NCI-H1092 (cell line): ENCODE measurements at places on chromosomes 11 and 22.

DNA sequence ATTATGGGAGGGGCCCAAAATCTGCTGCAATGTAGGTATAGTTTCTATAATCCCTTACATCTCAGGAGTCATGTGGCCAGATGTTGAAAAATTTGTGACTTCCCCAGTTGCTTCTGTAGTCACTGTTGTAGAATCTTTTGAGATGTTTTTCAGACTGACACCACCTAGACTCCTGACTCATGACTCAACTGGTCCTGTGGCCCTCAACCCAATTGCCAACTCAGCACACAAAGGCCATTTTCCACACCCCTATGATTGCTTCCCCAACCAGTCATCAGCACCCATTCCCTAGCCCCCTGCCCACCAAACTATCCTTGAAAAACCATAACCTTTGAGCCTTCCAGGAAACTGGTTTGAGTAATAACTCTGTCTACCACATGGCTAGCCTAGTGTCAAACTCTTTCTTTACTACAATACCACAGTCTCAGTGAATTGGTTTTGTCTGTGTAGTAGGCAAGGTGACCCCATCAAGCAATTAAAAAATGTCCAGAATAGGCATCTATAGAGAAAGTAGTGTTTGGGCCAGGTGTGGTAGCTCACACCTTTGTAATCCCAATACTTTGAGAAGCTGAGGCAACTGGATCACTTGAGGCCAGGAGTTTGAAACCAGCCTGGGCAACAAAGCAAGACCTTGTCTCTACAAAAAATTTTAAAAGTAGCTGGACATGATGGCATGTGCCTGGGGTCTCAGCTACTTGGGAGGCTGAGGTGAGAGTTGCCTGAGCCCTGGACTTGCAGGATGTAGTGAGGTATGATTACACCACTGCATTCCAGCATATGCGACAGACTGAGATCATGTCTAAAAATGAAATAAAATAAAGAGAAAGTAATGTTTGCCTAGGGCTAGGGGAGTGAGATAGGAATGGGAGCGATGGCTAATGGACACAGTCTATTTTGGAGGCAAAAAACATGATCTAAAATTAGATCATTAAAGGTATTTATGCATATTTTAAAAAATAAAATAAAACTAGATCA, 24.1 kb upstream of the FEZ1 start:
- no peak for DNase-seq

DNA sequence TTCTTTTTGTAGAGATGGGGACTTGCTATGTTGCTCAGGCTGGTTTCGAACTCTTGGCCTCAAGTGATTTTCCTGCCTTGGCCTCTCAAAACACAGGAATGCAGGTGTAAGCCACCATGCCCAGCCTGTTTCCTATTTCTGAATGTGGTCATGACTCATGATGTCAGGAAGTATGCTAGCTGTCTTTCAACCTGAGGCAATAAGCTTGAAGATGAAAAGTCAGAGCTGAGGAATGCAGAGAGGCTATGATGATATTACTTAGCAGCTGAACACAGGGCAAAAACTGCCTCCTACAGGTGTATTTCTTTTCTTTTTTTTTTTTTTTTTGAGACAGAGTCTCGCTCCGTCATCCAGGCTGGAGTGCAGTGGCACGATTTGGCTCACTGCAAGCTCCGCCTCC, 9.0 kb upstream of the NUCB2 start:
- DNase-seq = no peak

DNA sequence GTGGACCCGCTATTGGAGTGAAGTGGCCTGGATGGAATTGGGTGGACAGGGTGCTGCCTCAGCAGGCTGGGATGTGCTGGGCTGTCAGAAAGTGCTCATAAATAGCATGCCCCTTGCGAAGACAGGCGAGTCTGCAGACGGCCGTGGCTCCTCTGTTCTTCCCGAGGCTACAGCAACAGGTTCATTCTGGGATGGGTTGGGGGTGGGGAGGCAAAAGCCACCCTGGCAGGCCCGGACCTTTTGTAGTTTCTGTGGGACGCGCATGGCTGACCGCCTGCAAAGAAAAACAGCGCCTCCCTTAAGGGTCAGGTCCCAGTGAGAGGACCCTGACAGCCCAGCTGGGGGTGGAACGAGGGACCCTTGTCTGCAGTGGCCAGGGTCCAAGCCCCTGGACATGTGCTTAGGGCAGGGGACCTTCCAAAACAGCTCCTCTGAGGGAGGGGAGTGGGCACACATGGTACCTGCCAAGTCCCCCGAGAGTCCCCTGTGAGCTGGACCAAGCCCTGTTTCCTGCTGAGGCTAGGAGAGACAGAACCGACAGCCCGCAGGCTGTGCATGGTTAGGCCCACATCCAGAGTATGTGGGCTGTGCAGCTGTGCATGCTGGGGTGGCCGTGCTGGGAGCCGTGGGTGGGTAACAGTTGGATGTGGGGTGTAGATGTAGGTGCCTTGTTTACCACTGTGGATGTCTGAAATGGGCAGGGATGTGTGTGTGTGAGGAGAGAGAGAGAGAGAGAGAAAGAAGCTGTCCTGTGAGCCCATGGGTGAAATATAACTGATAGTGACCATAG, at the start of gene CRYBB3:
CRYBB3 (plus strand) TSS at position 128 of the 790 bp plus-strand sequence. CDS start 1,539 bp downstream, outside the sequence.
- no peak for DNase-seq

- no peak for DNase-seq
Measured at GRCh38 chr11:101127197-101127698, 2.4 kb downstream of the PGR start.

- DNase-seq = peak; percentile 11
Measured at GRCh38 chr22:35021161-35021560, 44.8 kb upstream of the ISX start.

- no peak for DNase-seq
Measured at GRCh38 chr22:17540481-17540880, 22.8 kb upstream of the SLC25A18 start.

DNA sequence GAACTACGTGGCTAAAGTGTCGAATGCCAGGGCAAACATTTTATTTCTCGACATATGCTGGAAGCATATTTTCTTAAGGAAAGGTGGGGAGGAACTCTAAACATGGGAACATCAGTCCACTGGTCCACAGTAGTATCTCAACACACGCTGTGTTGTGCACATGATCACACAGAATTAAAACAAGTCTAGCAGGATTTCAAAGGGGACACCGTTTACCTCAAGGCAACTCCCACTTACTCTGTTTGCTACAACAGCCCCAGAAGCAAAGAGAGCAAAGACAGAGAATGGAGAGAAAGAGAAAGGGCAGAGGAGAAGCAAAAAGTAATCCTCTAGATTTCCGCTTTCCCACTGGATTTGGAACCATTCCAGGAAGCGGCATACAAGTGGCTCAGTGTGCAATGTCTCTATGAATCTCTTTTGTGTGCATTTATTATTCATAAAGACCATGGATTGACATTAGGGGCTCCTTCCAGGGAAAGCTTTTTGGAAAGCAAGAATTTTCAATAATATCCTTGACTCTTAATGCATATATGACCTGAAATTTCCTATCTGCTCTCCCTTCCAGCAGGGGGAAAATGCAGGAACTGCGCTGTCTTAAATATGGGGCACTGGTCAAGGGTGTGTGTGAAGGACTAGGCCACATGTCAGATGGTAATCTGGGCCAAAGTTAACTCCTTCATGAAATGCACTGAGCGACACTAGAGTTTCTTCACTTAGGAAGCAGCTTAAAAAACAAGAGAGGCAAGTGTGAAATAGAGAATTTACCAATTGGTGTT, 34.8 kb upstream of the CCDC34 start:
- DNase-seq = no peak

GRCh38 chr11:74822170-74822569, 73.5 kb downstream of the RNF169 start:
- DNase-seq = no peak

DNA sequence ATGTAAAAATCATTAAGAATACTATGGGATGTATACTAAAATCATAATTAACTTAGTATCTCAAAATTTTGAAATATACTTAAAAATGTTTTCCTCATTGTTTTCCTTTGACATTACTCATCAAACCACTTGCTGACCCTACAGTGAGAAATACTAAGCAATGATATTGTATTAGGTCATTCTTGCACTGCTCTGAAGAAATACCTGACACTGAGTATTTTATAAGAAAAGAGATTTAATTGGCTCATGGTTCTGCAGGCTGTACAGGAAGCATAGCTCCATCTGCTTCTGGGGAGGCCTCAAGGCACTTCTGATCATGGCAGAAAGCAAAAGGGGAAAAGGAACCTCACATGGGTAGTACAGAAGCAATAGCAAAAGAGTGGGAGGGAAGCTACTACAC, 950.9 kb upstream of the CHORDC1 start:
- no peak for DNase-seq

- no peak for DNase-seq
Measured at GRCh38 chr22:41487037-41487935, 18.4 kb downstream of the ACO2 start.

DNA sequence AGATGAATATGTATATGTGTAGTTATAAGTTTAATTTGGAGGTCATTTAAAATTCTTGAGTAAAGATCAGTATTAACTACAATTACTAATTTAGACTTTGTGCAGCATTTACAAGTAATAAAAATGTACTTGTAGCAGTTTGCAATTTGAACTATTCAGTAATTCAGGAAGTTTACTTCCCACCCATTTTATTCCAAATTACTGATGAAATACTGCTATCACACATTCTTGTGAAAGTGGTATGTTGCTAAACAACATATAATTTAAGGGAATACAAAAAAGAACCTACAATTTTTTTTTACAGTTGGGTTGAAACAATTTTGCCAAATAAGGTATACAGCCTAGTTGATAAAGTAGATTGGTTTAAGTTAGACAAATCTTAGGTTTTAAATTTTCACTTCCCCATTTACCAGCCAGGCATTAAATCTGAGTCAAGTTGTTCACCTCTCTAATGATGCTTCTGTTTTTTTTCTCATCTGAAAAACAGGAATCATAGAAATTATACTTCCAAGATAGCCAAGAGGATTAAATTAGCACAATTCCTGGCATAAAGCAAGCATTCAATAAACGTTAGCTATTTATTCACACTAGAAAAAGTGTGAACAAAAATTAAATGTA, 45.3 kb downstream of the ZBTB44 start:
- DNase-seq = no peak

- DNase-seq = no peak
Measured at GRCh38 chr11:131546218-131546895, 175.9 kb downstream of the NTM start.

DNA sequence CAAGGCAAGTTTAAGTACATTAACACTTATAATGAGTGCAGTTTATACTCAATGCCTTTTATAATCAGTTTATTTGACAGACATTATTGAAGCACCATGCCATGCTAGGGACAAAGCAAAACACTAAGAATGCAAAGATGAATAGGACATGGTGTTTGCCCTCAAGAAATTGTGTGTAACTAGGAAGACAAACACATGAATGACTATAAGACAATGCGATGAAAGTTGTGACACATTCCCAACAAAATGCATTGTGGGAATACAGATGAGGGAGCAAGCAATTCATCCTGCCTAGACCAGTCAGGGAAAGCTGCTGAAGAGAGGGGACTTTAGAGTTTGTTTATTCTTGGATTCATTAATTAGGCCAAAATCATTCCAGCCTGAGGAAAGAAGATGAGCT, 133.8 kb upstream of the TRPC6 start:
- DNase-seq = no peak

- DNase-seq = no peak
Measured at GRCh38 chr11:119476666-119477331, 53.8 kb upstream of the THY1 start.

DNA sequence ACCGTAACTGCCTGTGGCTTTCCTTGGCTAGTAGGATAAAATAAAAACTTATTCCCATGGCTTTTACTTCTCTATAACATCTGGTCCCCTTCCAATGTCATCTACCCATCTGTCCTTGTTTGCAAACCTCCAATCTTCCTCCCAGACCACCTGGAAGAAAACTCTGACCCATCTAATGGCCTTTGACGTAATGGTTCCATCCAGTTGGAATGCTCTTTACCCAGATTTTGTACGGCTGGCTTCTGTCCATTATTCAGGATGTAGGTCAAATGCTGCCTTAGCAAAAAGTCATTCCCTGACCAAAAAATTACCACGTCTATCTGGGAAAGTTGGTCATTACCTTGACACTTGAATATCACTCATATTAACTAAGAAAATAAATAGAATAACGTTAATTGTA, 577.9 kb upstream of the ANO5 start:
- no peak for DNase-seq

DNA sequence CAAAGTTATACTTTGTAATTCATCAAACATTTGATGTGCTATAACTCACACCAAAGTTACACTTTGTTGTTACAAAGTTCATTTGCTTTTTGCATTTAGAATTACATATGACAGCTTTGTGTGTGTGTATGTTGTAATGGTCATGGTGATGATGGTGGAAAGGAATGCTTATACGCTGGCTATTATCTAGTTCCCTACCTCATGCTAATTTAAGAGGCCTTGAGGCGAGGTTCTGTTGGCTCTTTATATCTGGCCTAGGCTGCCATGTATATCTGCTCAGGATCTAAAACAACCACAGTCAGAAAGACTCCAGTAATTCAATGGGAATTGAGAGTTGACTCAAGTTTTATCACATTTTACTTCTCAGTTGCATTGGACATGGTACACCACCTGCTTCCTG, 123.4 kb downstream of the SLC17A6 start:
- DNase-seq = no peak

DNA sequence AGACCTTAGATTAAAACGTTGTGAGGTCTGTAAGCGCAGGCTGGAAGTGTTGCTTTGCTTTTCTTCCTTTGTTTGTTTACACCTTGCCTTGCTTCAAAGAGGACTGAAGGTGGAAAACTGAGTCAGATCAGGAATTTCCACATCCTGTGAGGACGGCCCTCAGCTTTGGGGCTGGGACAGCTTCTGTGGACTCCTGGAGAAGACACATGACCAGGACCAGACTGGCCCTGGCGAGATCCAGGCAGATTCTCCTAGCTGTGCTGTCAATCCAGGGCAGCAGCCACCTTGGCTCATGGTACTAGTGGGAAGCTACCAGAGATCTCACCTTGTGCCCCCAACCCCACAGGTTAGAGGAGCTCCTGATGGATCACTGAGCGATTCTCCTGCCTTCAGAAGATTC, 1461.9 kb downstream of the TBC1D22A start:
- no peak for DNase-seq

- DNase-seq = no peak
Measured at GRCh38 chr22:32995335-32995734, 62.8 kb downstream of the SYN3 start.

GRCh38 chr11:119780222-119780953, 51.4 kb upstream of the NECTIN1 start:
- DNase-seq = no peak

GRCh38 chr11:70381350-70381749, 17.0 kb upstream of the CTTN start:
- no peak for DNase-seq

DNA sequence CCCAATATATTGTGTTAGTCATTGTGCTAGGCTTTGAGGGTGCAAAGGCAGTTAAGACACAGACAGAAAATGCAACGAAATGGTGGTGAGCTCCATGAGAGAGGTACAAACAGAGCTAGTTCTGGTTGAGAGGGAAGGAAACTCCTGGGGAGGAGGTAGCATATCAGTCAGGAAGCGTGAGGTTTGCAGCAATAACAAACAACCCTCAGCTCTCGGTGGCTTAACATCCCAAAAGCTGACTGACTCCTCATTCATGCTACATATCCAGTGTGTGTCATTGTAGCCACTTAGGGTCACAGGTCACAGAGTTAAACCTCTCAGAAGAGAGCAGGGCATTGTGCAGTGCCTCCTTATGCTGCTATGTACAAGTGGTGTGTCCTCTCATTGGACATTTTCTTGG, 1.7 kb upstream of the ST14 start:
- DNase-seq = no peak
